ENCODE measurements at places on chromosomes 11 and 22.

DNA sequence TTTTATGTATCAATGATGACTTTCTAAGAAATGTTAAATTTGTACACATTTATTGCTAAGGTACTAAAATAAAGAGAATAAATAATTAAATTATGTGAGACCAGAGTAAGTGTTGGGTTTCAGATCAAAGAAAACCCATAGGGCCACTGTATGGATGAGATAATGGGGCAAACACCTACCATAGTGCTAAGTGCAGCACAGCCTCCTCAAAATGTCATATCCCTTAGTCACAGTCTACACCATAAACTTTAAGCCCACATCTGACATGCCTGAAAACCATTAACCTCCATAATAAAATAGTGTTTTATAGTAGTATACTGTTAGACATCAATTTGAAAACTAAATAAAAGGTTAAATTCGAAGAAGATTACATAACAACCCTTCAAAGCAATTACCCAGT is 37.5 kb downstream of the SESN3 start:
- no peak for DNase-seq

GRCh38 chr11:37504060-37504611 is 906.1 kb upstream of the RAG2 start:
- no peak for DNase-seq

GRCh38 chr22:43100225-43100624 is 10.3 kb upstream of the BIK start:
- no peak for DNase-seq

DNA sequence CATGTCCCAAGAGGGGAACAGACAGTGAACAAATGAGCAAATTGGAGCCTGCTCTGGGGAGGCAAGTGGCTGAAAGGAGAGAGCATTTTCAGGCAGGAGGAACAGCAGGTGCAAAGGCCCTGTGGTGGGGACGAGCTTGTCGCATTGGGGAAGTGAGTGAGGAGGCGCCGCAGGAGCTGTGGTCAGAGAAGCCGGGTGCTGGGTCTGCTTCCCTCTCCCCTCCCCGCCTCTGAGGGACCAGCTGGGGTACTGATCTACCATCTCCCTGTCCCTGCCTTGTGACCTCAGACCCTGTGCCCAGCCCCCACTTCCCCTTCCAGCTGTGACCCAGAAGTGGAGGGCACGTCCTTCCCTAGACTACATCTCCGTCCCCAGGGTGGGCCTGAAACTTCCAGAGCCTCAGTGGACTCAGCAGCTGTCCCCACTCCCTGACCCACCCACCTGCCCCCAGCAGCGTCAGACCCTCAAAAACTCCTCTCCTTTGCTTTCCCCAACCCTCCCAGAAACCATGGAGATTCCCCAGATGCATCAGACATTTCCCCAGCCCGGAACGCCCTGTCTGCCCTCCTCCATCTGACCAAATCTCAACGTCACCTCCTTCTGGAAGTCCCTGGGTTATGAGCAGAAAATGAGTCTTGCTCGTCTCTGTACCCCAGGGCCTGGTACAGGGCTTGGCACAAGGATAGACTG is 19.7 kb upstream of the PDGFB start:
- DNase-seq = no peak

GRCh38 chr11:44267750-44268613 is 42.0 kb downstream of the ALX4 start:
- no peak for DNase-seq

DNA sequence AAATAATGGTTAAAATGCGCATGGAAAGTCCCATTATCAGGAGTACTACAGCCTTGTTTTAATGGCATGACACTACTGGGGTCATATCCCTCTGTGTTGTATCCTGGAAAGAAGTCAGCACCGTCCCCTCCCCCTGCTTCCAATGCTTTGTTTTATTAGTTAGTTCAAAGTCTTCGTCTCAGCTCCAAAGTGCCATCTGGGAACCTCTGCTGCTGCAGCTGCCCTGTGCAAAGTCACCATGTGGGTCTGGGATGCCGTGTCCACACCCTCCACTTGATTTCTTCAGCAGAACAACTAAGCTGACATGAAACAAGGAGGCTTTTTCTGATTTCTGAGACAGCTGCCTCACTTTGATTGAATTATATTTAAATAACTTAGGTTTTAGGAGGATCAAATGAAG is 29.5 kb upstream of the NCAM1 start:
- DNase-seq = no peak

DNA sequence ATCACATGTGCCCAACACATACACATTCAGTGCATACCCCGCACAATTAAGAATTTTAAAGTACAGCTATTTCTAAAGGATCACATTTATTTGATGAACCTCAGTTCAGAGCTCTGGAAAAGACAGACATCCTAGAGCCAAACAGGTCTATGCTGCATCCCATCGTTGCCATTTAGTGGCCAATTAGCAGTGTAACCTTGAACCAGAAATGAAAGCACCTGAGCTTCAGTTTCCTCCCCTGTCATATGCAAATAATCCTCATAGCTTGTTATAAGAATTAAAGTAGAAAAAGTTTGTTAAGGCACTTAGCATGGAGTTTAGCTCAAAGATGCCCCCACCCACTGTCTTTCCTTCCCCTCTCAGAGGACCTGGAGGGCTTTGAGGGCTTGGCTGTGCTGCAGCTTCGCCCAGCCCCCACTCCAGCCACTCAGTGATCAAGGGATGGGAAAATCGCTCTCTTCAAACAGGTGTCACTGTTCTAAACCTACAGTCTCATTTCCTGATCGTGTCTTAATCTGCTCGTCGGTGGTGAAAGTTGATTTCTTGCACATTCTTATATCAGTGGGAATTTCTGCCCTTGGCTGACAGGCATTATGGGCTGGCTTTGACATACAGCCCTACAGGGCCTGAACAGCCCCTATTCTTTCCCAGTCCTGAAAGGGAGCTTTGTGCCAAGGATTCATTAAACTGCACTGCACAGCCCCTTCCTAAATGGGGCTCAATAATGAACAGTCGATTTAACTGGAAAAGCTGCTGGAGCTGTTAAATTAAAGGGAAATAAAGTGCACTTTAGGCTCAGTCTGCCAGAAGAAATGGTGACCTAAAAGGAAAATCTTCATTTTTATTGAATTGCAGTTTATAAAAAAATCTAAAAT is 23.3 kb upstream of the FAM181B start:
- no peak for DNase-seq

DNA sequence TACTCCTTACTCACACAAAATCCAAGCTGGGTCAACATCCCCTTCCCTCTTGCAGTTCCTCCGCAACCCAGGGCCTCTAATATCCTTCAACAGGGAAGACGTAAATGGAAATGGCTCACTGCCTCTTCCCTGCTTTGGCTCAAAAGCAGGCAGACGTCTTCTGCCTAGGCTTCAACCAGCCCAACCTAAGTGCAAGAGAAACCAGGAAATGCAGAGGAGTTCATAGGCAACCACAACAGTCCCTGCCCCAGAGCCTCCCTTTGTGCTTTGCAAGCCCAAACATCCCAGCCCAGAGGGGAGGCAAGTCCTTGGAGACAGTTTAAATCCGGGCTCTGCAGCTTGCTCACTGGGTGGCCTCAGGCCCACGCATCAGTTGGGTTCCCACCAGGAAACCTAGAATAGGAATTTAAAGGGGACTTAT is 33.3 kb downstream of the CD6 start:
- no peak for DNase-seq

DNA sequence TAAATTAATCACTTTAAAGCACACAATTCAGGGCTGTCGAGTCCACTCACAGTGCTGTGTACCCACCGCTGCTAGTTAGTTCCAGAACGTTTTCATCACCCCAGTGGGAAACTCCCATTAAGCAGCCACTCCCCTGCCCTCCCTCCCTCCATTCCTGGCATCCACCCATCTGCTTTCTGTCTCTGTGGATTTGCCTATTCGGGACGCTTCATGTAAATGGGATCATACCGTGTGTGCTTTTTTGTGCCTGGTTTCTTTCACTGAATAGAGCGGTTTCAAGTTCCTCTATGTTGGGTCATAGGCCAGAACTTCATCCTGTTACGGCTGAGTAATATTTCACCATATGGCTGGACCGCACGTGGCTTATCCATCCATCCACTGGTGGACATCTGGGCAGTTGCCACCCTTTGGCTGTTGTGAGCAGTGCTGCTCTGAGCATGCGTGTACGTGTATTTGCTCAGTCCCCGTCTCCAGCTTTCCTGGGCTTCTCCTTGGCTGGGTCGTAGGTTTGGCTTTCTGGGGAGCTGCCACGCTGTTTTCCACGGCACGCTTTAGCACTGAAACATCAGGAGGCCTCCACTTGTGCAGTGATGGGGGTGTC is 30.1 kb downstream of the ARHGAP8 start:
- no peak for DNase-seq
